ENCODE measurements at places on chromosomes 16 and 17.

GRCh38 chr16:72311426-72311825, 139.5 kb upstream of the PMFBP1 start:
- DNase-seq: no peak

GRCh38 chr17:4944554-4945175, 3.7 kb downstream of the PFN1 start:
- no peak for DNase-seq

GRCh38 chr17:30188211-30188939, 47.1 kb downstream of the SLC6A4 start:
- no peak for DNase-seq

DNA sequence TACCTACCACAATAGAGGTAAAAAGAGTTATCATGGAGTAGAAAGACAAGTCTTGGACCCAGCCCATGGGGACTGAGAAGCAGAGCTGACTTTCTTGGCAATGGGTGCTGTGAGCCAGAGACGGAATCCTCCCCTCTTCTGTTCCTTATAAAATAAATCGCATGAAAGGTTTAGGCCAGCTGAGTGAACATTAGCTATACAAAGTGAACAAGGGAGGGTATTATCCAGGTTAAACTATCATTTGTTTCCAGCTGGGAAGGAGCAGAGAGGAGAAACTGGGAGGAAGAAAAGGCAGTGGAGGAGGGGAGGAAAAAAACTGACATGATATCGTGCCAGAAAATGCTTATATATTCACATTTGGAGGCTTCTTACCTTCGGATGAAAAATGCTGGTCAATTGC, 13.3 kb upstream of the PAFAH1B1 start:
- no peak for DNase-seq

GRCh38 chr17:79991924-79992648, 43.6 kb downstream of the TBC1D16 start:
- no peak for DNase-seq

GRCh38 chr17:4368341-4368740, 1.9 kb upstream of the UBE2G1 start:
- DNase-seq: no peak

GRCh38 chr16:57721356-57722209, 14.0 kb upstream of the KATNB1 start:
- DNase-seq: no peak

GRCh38 chr17:5913032-5913531, 157.1 kb upstream of the WSCD1 start:
- DNase-seq: no peak

DNA sequence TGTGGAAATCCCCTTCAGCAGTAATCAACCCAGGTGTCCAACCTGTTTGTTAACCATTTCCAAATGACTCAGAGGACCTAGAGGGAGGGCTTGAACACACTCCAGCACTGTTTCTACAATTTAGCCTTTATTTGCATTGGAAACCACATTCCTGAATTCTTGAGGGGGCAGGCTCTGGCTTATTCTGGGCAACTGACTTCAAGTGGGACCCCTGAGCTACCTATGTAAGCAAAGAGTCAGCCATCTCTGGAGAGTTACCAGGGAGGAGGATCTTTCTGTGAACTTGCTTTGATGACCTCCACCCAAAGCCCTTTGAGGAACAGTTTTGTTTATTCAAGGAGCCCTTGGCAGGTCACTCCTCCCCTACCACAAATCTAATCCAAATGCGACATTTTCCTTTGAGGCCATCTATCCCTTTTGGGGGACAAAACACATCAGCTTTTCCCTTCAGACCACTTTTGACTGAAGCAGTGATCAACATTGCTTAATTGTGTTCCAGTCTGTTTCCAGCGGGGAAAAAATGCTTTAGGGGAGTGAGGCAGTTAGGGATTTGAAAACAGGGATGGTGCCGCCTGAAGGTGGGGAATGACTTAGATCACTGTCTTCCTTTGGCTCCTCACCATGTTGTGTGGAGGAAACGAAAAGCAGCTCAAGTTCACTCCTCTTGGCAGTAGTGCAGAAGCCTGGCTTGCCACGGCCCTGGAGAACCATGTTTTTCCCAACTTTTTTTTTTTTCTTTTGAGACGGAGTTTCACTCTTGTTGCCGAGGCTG, 46.2 kb downstream of the TUBD1 start:
- DNase-seq: no peak

DNA sequence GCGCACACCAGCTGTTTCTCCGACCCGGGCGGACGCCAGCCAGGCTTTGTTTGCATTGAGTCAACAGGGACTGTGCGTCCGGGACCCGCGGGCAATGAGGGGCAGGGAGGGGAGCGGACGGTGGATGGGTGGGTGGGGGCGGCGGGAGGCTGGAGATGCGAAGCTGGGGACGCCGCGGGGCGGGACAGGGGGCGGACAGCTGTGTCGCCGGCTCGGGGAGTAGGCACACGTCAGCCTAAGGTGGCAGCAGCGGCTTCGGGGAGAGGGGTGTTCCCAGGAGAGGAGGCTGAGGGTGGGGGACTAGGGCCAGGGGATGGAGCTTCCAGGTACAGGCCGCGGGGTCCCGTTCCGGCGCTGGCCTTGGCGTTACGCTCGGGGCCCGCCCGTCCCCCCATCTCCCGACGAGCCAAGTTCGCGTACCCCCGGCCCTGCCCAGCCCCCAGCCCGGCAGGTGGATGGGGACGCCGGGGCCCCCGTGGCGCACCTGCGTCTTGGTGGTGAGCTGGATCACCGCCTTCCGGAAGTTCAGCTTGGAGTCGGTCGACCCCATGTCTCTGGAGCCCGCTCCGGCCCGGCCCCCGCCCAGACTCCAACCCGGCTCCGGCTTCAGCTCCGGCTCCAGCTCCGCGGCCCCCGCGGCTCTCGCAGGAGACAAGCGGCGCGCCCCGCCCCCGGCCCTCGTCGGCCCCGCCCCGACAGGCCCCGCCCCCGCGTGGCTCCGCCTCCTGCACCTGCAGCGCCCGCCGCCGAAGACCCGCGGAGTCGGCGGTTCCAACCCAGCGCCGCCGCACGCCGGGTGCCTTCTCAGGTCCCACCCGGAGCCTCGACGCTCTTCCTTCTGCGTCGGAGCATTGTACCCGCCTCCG, at the start of gene HID1:
HID1 (minus strand) TSS at position 653 of the 866 bp plus-strand sequence; CDS start at position 550, 103 bp downstream.
- peak; percentile 83 for DNase-seq

DNA sequence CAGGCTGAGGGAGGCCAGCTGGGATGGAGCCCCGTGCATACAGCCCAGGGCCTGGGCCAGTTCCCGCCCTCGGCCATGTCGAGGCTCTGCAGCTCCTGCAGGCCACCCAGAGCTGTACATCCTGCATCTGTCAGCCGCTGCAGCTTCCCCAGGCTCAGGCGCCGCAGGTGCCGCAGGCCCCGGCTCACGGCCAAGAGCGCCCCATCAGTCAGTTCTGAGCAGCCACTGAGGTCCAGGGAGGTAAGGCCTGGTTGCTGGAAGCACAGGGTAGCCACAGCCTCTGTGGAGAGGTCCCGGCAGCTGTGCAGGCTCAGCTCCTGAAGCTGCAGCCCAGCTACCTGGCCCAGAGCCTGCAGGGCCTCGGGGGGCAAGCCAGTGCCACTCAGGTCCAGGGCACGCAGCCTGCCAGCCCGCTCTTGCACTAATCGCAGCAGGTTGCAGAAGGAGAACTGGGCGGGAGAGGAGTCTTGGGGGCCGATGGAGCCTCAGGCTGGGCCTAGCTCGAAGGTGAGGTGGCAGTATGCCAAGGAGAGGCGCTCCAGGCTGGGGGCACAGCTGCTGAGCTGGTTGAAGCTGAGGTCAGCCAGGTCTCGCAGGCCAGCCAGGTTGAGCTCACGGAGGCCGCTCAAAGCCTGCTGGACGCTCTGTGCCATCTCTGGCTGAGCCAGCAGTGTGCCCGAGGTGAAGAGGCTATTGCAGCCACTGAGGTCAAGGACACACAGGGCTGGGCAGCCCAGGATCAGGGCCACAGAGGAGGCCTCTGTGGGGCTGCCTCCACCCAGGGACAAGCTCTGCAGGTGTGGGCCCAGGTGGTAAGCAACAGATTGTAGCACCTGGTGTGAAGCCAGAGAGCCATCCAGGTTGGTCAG, 11.4 kb downstream of the ELMO3 start:
- DNase-seq: no peak

GRCh38 chr17:19645734-19646201, 2.8 kb upstream of the ALDH3A2 start:
- DNase-seq: peak; percentile 44

GRCh38 chr17:62164747-62165722, 100.0 kb upstream of the MED13 start:
- no peak for DNase-seq

GRCh38 chr16:27922433-27922832, 141.1 kb downstream of the GSG1L start:
- DNase-seq: no peak

- DNase-seq: no peak
Observed at GRCh38 chr16:67593288-67593687, 31.0 kb downstream of the CTCF start.

GRCh38 chr16:50261707-50262235, 4.6 kb upstream of the ADCY7 start:
- DNase-seq: no peak

- DNase-seq: no peak
Observed at GRCh38 chr16:10191096-10191495, 8.9 kb upstream of the GRIN2A start.

GRCh38 chr16:2085669-2086068, 37.9 kb downstream of the TSC2 start:
- DNase-seq: no peak

- DNase-seq: no peak
Observed at GRCh38 chr16:53207810-53208752, 153.3 kb downstream of the CHD9 start.

- no peak for DNase-seq
Observed at GRCh38 chr16:9007177-9007794, 43.6 kb upstream of the USP7 start.

GRCh38 chr17:39208893-39209292, 8.8 kb downstream of the RPL19 start:
- no peak for DNase-seq

DNA sequence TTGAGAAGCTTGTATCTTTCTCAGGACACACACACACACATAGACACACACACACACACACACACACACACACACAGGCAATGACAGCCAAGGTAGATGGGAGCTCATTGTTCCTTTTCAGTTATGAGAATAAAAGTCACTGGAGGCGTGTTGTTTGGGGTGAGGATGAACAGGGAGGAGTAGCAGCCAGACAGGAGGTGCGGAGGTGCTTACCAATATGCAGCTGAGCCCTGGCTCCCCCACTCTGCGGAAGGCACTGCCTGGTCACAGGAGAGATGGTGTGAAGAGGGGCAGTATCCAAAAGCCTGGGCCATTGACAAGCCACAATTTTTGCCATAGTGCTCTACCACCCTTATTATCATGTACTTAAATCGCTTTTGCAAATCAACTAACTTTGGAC, 77.4 kb downstream of the CBLN1 start:
- no peak for DNase-seq

- DNase-seq: no peak
Observed at GRCh38 chr17:48756830-48757251, 28.3 kb upstream of the HOXB13 start.

GRCh38 chr17:57397402-57397801, 141.1 kb downstream of the MSI2 start:
- DNase-seq: no peak

- no peak for DNase-seq
Observed at GRCh38 chr17:57609125-57609877, 135.8 kb downstream of the CCDC182 start.

DNA sequence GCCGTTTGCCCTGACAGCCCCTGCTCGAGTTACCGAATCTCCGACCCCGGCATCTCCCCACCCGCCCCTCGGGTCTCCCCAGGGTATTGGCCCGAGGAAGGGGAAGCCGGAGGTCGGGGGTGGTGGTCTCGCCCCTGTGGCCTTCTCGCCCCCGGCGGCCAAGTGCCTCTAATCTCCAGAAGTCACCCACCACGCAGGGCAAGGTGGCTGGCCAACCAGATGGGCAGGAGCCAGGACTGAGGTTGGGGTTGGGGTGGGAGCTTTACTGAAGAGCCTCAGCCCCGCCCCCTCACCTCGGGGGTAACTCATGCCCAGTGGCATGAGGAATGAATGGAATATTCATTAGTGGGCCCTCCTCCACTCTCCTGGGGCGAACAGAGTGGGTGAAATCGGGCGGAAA, 637 bp downstream of the DHRS11 start:
- DNase-seq: no peak

DNA sequence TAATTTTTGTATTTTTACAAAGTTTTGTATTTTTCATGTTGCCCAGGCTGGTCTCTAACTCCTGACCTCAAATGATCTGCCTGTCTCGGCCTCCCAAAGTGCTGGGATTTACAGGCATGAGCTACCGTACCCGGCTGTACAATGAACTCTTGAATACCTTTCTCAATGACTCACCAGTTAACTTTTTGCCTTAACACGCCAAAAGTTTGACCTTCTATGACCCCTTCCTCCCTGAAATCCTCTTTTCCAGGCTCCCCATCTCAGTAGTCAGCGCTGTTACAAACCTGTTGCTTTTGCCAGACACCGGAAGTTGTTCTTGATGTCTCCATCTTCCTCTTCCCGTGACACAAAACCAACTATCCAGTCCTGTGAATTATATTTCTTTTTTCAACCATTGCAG, 158.1 kb upstream of the ASIC2 start:
- DNase-seq: no peak

GRCh38 chr17:64406321-64407200, 15.9 kb upstream of the PECAM1 start:
- DNase-seq: no peak

- DNase-seq: no peak
Observed at GRCh38 chr17:44956998-44957981, 9.7 kb upstream of the KIF18B start.
